Renal cortical epithelial cell (primary cell): ENCODE measurements at places on chromosomes 2 and 18.

DNA sequence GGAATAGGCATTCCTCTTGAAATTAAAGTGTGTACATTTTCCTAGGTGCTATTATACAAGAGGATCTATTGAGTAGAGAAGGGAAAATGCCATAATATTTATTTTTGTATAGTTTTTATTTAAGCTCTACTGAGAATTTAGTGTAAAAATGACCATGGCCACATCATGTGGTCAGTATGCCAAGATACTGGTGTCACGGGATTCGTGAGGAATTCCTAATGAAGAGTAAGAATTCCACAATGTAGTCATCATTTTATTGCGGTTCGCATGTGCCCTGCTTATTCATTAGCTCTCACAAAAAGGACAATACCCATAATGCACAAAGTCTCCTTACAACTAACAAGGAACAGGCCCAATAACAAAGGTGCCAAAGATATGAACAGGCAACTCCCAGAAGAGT, 39.3 kb upstream of the PARD3B start:
- DNase-seq = peak; percentile 78

- DNase-seq = no peak
Measured at GRCh38 chr2:199631129-199631528, 173.4 kb upstream of the SATB2 start.

- no peak for DNase-seq
Measured at GRCh38 chr2:120440521-120441350, 94.8 kb downstream of the INHBB start.

- peak; percentile 51 for DNase-seq
Measured at GRCh38 chr2:168559187-168559586, 103.1 kb downstream of the CERS6 start.

DNA sequence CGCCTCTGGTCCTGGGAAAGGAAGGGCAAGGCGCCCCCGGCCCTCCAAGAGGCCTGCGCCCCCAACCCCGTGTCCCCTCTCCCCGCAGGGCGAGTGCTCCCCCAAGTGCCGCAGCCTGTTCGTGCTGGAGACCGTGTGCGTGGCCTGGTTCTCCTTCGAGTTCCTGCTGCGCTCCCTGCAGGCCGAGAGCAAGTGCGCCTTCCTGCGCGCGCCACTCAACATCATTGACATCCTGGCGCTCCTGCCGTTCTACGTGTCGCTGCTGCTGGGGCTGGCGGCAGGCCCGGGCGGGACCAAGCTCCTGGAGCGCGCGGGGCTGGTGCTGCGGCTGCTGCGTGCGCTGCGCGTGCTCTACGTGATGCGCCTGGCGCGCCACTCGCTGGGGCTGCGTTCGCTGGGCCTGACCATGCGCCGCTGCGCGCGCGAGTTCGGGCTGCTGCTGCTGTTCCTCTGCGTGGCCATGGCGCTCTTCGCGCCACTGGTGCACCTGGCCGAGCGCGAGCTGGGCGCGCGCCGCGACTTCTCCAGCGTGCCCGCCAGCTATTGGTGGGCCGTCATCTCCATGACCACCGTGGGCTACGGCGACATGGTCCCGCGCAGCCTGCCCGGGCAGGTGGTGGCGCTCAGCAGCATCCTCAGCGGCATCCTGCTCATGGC, 52.4 kb downstream of the SLC66A2 start:
- no peak for DNase-seq

DNA sequence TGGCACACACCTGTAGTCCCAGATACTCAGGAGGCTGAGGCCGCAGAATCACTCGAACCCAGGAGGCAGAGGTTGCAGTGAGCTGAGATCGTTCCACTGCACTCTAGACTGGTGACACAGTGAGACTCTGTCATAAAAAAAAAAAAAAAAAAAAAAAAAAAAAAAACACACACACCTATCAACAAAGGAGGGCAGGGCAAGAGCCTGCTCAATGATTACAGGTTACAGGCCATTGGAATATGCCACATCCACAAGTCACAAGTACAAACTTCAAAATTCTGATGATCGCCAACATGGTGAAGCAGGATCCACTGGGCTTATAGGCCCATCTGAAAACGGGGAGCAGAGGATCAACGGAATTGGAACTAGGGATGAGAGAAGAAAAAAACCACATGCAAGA, 6.3 kb downstream of the MYO5B start:
- no peak for DNase-seq

DNA sequence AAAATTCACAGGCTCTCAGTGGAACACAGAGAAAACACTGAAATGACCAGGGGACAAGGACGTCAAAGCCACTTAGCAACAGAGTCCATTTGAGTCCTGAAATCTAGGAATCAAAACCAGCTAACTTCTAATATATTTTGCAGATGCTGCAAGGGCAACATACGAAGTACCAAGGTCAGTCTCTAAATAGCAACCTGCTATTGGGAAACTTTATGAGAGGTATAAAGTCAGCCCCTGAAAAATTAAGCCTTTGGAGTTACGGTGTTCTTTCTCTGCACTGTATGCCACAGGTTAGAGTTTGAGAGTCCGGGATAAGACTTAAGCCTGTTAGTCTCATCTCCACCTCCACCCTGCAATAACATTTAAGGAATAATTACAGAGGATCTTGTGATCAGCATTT, 13.3 kb downstream of the NPC1 start:
- DNase-seq = no peak
